CMK (cell line): ENCODE measurements at places on chromosomes 2 and 18.

- DNase-seq = peak; percentile 21
Measured at GRCh38 chr2:8761529-8762164, 75.8 kb downstream of the KIDINS220 start.

DNA sequence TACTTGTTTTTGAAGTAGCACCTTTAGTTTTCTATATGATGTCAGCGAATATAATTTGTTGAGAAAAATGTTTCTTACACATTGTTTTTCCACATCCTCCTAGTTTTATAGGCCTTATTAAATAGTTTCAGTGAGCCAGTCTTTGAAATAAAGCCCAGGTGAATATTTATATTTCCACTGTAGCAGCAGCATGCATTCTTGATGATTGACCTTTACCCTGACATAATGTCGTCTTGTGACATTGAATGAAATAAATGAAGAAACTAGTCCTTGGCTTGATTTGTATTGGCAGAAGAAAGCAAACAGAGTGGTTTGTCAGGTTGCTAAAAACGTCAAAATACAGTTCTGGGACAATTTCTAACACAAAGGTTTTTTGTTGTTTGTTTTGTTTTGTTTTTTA lies 84.4 kb downstream of the EHBP1 start:
- DNase-seq = no peak

GRCh38 chr18:79916546-79917168 lies 34.8 kb downstream of the SLC66A2 start:
- no peak for DNase-seq

DNA sequence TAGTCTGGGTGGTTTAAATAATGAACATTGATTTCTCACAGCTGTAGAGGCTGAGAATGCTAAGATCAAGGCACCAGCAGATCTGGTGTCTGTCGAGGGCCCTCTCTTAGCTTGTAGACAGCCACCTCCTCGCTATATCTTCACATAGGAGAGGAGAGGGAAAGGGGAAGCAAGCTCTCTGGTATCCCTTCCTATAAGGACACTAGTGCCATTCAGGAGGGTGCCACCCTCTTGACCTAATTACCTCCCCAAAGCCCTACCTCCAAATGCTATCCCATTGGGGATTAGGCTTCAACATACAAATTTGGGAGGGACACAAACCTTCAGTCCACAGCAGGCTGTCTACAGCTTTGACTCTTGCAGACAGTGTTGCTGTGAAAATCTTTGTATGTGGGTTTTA lies 76.7 kb downstream of the BOLA3 start:
- no peak for DNase-seq

GRCh38 chr2:174675615-174676014 lies 78.0 kb upstream of the WIPF1 start:
- no peak for DNase-seq

DNA sequence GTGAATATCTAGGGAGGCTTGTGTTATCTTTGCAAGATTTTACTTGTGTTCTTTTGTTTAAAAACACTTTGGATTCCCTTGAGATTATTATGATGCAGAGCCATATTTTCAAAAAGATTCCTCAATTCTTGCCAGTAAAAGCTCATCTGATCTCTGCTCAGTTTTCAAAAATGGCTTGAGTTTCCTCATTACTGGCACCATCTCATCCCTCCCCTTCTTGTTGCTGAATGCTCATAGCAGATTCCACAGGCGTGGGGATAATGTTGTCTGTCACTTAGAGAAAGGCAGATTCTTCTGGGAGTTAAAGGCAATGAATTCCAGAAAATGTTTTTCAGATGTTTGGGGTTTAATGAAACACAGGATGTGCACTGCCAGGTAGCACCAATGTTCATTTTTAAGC lies 170.4 kb upstream of the TANK start:
- DNase-seq = no peak

DNA sequence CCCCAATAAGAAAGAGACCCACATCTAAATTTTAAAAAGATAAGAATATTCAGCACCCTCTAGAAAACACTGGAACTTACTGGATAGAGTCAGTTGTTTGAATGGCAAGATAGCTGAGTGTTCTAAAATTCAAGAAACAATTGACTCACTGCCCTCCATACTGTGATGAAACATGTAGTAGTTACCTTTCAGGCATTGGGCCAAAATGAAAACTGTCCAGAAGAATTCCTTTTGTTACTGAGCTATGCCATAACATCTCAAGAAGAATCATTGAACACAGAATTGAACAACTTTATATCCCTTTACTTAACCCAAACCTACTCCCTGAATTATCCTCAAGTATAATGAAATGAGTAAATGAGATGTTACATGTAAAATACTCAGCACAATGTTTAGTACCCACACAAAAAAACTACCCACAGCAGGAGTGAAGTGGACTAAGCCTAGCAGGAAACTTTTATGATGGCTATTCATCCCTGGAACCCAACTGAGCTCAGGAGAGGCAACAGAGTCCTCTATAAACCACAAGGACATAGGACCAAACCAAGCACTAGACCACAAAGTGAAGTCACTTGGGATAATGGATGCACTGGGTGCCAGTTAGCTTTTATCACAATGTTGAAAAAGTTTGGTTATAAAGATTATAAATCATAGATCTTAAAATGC lies 32.7 kb downstream of the RBM43 start:
- no peak for DNase-seq

- DNase-seq = no peak
Measured at GRCh38 chr18:75624869-75625268, 197.4 kb upstream of the SMIM21 start.

- no peak for DNase-seq
Measured at GRCh38 chr2:220460257-220460985, 833.0 kb downstream of the SLC4A3 start.

- no peak for DNase-seq
Measured at GRCh38 chr2:217657252-217657651, 345.5 kb downstream of the TNS1 start.

- no peak for DNase-seq
Measured at GRCh38 chr18:73852789-73853549, 294.7 kb downstream of the FBXO15 start.

DNA sequence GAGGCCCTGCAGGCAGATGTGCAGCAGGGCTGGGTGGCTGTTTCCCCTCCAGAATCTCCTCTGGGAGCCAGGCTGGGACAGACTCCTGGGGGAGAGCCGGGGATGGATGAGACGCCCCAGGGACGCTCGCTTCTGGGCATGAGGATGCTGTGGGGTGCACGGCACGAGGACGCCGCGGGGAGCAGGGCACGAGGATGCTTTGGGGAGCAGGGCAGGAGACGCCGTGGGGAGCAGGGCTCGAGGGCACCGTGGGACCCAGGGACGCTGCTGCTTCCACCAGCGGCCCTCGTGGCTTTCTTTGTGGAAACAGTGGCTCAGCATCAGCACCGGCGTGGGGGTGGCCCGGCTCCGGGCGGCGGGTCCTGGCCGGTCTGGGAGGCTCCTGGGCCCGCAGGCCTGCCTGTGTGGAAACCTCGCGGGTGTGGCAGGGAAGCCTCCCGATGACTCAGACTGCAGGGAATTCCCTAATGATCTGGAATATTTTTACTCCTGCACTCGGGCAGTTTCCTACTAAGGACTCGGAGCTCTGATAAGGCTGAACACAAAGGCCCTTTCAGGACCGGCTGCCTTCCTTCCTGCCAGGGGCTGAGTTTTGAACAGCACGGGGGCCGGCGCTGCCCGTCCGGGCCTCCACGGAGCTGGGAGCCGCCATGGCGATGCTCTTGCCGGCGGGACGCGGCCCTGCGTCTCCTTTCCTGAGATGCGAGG lies 62.6 kb downstream of the NFATC1 start:
- DNase-seq = no peak

GRCh38 chr2:56185582-56186046 lies 1.8 kb downstream of the CCDC85A start:
- no peak for DNase-seq

GRCh38 chr2:214031566-214031965 lies 379.3 kb upstream of the VWC2L start:
- DNase-seq = no peak

- no peak for DNase-seq
Measured at GRCh38 chr2:185785851-185786473, 47.4 kb downstream of the FSIP2 start.

- no peak for DNase-seq
Measured at GRCh38 chr2:47686018-47686417, 96.9 kb upstream of the MSH6 start.

- DNase-seq = no peak
Measured at GRCh38 chr2:217399291-217399690, 539.4 kb upstream of the TNP1 start.

- no peak for DNase-seq
Measured at GRCh38 chr2:162301151-162301804, 17.2 kb downstream of the IFIH1 start.

GRCh38 chr2:226508005-226508404 lies 291.6 kb downstream of the IRS1 start:
- DNase-seq = no peak

GRCh38 chr2:95719473-95720060 lies 127.8 kb downstream of the TRIM43 start:
- DNase-seq = no peak

DNA sequence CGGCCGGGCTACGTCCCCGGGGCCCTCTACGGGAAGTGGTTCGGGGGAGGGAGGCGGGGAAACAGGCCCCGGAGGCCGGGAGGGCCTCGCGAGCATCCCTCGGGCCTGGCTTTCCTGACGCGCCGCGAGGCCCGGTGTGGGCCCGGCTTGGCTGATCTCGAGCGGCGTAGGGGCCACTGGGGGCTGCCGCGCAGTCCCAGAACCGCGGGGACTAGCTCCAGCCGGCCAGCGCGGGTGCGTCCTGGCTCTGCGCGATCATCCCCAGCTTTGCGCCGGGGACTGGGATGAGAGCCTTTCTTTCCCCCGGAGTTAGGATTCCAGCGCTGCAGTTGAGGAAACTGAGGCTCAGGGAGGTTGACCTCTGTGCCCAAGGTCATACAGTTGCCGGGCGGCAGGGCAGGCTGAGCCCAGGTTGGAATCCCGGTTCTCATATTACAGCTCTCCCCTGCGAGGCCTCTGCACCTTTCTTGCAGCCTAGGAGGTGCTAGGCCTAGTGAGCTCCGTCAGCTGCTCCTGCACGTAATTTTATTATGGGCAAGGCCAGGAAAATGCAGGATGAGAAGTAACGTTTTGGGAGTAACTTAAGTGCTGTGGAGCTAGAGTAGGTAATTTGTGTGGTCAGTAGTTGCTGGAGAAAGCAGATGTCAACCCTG lies 501 bp downstream of the LPIN1 start:
- no peak for DNase-seq

DNA sequence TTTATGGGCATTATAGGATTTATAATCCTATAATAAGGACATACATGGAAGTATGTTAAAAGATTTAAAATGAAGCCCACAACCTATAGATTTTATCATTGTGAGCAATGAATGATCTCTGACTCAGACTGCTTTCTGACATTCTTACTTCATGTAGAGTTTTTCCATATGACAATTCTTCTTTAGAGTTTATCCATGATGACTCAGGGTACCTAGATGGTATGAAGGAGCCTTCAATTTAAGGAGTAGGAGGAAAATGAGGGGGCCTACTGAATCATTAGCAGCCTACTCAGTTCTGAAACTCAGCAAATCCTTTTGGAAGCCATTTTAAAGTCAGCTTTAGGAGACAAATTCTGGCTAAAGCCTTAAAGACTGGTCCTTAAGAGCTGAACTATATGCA lies 10.4 kb downstream of the PELI1 start:
- no peak for DNase-seq

GRCh38 chr18:48142994-48143393 lies 212.5 kb upstream of the SMAD2 start:
- DNase-seq = no peak

- DNase-seq = no peak
Measured at GRCh38 chr2:233449081-233449901, 95.0 kb downstream of the DGKD start.

- DNase-seq = no peak
Measured at GRCh38 chr2:129752686-129753085, 226.8 kb upstream of the RAB6C start.

- no peak for DNase-seq
Measured at GRCh38 chr2:97660044-97660774, 3.6 kb downstream of the ACTR1B start.

- no peak for DNase-seq
Measured at GRCh38 chr2:236173036-236173728, 5.0 kb upstream of the GBX2 start.

DNA sequence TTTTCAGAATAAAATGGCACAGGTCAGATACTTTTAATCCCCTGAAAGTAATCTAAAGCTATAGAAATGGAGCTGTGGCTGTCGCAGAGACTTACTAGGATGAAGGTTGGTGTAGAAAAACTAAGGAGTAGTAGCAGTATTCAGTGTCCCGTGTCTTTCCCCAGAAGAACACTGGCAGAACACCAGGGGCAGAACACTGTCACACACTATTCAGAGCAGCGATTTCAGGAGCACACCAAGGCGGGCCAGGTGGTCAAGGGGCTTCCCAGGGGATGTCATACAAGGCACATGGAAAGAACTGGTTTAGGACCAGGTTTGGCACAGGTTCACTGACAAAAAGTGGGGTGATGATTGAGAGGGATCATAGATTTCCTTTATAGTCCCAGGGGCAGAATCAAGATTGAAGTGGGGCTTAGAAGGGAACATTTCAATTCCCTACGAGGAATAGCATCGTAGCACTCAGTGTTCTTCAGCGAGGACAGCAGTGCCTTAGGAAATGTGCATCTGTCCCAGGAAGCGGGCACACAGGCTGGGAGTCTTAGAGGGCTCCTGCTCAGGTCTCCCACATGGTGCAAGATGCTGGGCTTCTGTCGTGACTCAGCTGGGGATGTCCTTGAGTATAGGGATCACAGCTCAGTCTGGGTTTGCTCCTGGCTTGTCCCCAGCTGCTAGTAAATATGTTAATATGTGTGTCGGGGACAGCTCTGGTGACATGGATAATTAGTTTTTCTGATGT lies 22.6 kb downstream of the BCL2L11 start:
- DNase-seq = no peak

DNA sequence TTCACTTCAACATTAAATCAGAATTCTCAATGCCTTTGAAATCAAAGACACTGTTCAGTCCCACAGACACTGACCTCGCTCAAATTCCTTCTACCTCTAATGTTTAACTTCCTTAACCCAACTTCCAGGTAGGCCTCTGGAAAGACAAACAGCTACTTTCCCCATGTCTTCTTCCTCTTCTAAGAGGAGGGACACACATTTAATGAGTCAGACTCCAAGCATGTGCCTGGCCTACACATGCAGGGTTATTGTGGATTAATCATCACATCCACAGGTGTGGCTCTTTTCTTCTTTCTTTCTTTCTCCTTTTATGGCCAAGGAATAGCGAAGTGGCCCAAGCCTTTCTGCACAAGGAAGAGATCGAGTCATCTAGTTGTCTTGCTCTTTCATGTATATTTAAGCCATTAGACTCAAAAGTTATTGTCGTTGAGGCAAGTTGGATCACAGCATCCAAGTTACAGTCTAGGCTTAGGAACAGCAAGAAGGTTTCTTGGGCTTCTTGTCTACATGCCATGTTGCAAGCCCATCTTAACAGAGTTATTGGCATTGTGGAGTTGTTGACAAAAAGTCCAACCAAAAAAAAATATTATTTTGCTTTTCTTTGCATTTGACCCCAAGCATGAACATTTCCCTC lies 387.8 kb downstream of the IRS1 start:
- no peak for DNase-seq

- no peak for DNase-seq
Measured at GRCh38 chr2:234178330-234179030, 128.0 kb downstream of the SPP2 start.

- DNase-seq = no peak
Measured at GRCh38 chr18:51030537-51031258, 685 bp downstream of the SMAD4 start.

- DNase-seq = peak; percentile 48
Measured at GRCh38 chr2:68908392-68908970, 37.3 kb upstream of the BMP10 start.
